LHCN-M2 (cell line): ENCODE measurements at places on chromosomes 7 and 10.

DNA sequence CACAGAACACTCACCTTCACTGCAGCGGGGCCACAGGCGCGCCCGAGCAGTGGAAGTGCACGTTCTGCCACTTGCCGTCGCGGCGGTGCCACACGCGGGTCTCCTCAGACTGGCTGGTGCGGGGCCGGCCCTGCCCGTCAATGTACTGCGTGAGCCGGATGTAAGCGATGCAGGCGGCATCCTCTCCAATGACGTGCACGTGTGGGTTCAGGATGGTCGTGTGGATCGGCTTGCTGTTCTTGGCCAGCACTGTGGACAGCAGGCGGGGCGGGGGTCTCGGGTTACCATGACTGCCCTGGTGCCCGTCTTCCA, 19.2 kb downstream of the YKT6 start:
- no peak for DNase-seq

GRCh38 chr10:1525354-1526162, 211.8 kb downstream of the ADARB2 start:
- no peak for DNase-seq

DNA sequence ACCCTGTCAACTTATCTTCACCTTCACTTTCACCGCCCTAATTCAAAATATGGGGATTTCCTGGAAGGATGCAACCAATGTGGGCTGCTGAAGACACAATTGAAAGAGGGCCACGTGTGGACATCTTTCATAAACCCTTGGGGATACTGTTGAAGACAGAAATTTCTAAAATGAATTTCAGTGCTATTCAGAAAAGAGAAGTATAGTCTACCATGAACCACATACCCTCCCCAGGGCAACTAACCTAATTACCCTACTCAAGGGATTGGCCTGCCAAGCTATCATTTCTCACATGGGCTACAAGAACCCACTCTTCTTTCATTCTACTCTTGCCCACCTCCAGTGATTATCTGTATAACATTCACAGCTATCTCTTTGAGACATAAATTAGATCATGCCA, 226.0 kb downstream of the PHTF2 start:
- no peak for DNase-seq

DNA sequence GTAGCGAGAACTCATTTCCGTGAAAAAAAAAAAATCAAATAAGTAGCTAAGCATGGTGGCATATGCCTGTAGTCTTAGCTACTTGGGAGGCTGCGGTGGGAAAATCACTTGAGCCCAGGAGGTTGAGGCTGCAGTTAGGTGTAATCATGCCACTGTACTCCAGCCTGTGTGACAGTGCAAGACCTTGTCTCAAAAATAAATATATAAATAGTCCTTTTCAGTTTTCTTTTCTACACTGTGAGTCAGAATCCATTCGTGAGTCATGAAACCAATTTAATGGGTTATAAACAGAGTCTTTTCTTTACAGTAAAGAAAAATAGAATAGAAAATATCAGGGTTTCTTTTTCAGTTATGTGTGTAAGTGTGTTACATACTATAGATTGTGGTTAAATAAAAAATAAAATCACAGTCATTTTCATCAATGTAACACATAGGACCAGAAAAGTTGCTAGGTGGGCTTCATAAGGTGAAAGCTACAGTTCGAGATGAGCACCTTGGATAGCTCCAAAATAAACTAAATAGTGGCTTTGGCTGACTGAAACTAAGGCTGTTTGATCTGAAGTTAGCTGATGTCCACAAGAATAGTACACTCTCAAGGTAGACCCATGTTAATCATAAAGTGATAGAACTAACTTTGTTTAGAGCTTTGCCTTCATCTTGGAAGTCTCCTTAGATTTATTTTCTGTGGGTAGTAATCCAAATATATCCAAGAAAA, 781.1 kb downstream of the GATA3 start:
- no peak for DNase-seq

DNA sequence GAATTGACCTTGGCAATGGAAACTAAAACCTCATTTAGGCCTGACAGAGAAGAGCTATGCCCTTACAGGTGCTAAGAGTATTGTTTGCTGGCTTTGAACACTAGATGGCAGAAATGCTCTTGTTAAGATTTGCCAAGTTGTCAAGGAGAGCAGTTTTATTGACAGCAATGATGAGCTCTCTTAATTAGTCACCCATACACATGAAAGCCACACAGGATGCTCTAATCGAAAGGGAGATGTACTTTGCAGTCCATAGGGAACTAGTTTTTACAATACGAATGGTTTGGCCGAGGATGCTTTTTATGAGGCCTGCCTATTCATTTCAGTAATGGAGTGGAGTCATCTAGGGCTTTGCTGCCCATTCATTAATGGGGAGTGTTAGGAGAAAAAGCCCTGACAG, 45.4 kb upstream of the MBL2 start:
- DNase-seq: peak; percentile 65

- DNase-seq: no peak
Observed at GRCh38 chr10:92810934-92811532, 37.3 kb upstream of the EXOC6 start.

GRCh38 chr10:103480521-103480920, 1.5 kb upstream of the CALHM3 start:
- peak; percentile 43 for DNase-seq

DNA sequence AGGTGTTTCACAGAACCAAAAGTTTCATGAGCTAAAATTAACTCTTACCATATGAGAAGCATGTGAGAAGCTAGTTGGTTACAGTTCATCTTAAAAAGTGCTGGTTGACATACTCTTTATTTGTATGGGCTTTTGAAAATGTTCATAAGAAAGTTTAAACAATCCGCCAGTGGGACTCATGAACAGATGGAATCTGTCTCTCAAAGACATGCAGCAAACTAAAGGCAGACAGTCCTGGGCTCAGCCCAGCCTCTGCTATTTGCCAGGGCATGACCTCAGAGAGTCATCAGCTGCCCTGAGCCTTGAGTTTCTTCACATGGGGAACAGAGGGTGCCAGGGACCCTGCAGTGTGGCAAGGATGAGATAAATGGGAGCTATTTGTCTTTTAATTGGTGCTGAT, 3.2 kb downstream of the PYROXD2 start:
- peak; percentile 34 for DNase-seq

GRCh38 chr7:30683816-30684215, 1.6 kb upstream of the CRHR2 start:
- DNase-seq: no peak

- no peak for DNase-seq
Observed at GRCh38 chr7:151775547-151776443, 101.1 kb downstream of the PRKAG2 start.

DNA sequence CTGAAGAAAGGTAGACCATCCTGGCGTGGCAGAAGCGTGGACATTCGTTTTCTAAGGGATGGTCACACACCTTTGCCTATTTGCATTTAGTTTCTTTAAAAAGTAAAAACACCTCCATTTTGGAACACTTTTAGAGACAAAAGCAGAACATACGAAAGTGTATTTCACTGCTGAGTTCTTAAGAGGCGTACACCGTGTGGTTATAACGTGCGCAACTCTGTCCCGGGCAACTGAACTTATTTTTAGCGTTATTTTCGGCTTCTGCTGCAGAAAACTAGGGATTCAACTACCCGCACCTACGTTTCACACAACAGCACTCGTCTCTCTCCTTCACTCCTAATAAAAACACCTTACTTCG, 557 bp upstream of the LSM8 start:
- DNase-seq: no peak

DNA sequence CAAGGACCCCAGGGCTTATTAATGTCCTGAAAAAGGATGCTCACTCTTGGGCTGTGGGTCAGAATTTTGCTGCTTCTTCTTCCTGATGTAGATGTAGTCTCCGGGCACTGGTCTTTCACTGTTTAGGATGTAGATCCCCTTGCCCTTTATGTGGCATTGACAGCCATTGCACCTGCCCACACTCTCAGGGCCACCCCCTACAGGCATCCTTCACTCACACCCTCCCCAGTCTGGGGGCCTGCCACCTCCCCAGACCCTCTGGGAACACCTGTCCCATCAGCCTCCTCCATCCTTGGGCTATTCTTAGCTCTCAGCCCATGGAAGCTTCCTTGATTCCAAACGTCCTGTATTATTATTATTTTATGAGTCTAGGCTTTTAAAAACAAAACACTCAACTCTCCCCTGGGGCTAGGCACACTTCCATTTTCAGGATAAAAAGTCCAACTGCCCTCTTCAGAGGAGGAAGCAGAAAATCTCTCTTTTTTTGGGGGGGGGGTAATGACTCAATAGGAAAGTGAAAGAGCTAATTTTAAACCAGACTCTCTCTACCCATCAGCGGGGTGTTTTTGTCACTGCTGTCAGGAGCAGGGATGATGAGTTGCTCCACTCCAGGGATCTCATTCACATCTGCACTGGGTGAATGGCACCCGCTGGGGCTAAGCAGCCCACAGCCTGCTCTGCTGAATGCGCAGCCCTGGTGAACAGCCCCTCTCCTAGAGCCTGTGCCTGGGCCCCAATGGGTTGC, 11.5 kb upstream of the KLRG2 start:
- no peak for DNase-seq

DNA sequence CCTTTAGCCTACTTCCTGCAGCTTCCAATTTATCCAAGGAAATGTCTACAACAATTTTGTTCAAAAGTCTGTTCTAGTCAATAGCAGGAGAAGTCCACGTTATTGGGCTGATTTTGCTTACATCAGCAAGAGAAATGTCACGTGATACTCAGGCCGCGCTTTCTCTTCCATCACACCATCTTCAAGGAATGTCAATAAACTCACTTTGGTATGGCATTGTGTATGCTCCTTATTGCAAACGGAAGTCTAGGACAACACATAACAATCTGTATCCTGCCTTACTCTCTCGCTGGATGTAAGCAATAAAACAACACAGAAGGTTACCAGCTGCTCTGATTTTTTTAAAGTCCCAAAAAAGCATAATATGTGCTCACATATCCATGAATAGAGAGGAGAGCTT, 17.1 kb upstream of the STK17A start:
- DNase-seq: no peak

- DNase-seq: no peak
Observed at GRCh38 chr10:47322300-47323061, at the start of gene GDF2. GDF2 (plus strand) TSS chr10:47322454; CDS start chr10:47322669, 215 bp downstream.

DNA sequence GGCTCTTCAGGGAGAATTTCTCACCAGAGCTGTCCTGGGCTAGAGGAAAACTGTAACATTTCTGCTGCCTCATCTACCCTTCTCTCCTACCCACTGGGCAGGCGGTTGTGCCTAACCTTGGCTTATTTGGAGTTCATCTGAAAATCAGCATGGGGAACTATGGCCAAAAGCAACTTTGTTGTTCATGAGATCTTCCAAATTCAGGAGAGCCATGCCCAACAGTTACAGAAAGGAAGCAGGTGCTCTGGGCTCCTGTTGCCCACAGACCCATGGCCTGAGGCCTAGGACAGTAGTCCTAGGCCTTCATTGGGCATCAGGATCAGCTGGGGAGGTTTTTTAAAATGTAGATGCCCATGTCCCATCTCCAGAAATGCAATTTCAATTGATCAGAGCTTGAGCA, 85.2 kb downstream of the GRID1 start:
- DNase-seq: no peak

GRCh38 chr10:120495226-120496009, 38.4 kb downstream of the PLPP4 start:
- no peak for DNase-seq

DNA sequence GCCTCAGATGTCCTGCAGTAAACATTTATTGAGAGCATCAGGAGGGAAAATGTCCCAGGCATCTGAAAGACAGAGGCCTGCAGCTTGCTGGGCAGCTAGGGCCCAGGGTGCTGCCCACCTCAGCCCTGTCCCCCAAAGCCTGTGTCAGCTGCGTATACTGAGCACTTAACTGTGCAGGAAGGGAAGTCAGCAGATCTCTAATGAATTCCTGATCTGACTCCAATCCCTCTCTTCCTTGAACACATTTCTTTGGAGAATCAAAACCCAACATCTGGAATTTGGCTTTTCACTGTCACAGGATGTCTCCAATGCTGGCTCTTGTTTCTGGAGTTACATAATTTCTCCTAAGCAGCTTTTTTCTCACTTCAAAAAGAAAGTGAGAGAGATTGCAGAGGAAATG, 364.7 kb upstream of the NFE2L3 start:
- no peak for DNase-seq

DNA sequence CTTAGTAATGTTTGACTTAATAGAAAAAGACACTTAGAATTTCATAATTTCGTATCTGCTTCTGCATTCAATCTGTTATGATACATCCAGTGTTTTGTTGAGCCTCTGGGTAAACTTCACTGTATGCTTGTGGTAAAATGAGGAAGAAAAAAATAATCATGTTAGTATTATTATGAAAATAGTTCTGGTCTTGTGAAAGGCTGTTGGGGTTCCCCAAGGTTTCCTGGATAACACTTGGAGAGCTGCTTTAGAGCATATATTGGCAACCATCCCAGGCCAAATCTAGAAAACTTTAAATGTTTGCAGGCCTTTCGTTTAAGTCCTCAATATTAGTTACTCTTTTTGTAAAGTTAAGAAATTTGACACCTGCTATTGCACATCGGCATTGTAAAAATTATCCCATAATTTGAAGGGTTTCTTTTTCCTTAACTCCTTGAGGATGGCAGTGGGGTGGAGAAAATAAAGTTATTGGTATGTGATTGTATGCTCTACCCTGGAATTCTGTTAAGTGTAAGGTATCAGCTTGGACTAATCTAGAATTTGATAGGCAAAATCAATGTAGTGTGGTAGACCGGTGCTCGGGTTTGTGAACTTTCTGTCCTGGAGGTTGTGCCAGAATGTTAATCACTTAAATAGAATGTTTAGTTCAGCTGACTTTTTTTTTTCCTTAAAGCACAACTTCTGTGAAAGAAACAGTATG, 54.5 kb downstream of the WAC start:
- DNase-seq: peak; percentile 15

DNA sequence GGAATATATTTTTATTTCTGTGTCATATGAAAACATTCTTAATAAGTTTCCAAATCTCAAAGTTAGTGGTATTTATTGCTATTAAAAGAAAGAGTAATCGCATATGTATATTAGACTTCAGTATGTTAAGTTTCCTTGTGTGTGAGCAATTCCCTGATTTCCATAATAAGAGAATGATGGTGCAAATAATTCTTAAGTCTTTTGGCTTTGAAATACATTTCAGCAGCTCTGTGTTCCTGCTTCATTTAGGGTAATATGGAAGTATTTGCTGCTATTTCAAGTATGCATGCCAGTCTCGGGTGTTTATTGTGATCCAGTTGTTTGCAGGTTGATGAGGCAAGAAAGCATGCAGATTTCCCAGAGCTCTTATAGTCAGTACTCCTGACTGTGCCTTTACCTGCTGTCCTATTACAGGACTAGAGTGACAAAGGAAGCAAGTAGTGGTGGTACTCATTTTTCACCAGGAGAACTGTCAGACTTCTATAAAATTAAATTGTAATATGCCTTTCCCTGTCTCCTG, 43.7 kb downstream of the FGFBP3 start:
- DNase-seq: no peak

- DNase-seq: peak; percentile 62
Observed at GRCh38 chr10:63819753-63820329, 298.6 kb downstream of the REEP3 start.

DNA sequence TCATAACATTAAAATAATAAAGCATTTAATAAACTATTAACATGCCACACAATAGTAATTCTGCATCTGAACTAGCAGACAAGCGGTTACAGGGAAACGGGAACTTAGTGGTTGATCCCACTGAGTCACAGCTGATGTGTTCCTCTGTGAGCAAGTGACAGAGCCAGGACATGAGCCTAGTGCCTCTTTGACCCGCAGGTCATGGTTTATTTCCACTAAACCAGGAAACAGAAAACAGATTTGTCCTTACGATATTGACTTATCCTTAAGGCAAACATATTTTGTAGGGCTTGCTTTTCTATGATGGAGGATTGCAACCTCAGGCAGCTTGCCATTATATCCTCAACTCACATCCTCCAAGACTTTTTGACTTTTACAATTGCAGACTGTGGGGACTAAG, 987.3 kb downstream of the CCSER2 start:
- no peak for DNase-seq

GRCh38 chr10:69894156-69894555, 92.5 kb downstream of the COL13A1 start:
- no peak for DNase-seq
